ENCODE measurements at places on chromosomes 11 and 22.

- DNase-seq: no peak
These were observed 380.7 kb downstream of the MN1 start for GRCh38 chr22:27420817-27421361.

GRCh38 chr22:20107471-20107901 lies 8.4 kb upstream of the RANBP1 start:
- DNase-seq: no peak

DNA sequence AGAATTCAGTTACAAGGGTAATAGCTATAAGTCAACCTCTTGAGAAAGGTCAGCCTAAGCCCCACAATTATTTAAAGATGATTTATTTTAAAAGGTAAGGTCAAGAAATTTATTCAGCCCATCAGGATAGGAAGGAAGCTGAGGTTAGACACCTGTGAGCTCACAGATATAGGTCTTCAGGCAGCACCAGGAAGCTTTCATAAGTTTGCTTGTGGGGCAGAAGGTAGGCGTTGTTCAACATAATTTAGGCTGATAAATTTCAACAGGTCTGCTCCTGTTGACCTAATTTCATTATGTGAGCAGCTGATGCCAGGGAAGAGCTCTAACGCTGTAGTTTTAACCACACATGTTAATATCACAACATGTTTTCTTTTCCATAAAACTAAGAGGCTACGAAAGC lies 118.1 kb upstream of the APOA1 start:
- DNase-seq: no peak

- DNase-seq: no peak
These were observed 3.1 kb upstream of the APOBEC3G start for GRCh38 chr22:39073981-39074380.

- DNase-seq: no peak
These were observed 676.3 kb upstream of the ANO3 start for GRCh38 chr11:25655636-25656035.

- no peak for DNase-seq
These were observed 5.7 kb downstream of the AMOTL1 start for GRCh38 chr11:94773842-94774241.
